ENCODE measurements at places on chromosomes 12 and 14.

DNA sequence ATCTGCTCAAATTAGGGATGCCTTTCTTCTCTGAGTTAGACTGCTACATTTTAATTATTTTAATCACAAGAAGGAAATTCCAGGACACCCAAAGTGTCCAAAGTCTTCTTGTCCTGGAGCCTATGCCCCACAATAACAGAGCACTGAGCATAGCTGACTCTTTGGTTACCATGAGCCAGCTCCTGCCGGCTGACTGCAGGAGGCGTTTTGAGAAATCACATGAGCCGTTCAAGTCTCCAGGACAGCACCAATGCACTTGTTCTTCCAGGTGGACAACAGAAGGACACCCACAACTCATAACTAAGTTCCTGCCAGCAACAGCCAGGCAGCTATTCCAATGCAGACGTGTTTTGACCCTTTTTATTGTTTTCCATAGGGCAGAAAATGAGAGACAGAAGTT is 46.0 kb upstream of the SRSF5 start:
- DNase-seq = no peak

DNA sequence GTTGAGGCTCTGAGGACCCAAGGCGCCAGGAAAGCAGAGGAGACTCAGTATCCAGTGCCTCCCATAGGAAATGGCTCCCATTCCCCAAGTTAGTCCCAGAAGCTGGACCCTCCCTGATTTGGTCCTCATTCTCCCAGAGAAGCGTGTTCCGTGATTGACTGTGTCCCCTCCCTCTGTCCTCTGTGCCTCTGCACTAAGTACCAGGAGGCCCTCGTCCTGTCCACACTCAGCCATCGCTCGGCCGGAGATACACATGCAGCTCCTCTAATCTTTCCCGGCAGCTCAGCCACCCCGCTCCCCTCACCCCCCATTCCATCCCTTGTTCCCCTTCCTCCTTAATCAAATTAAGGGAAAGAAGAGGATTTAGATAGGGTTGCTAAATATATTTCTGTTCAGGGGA is 28.3 kb upstream of the ATP2A2 start:
- DNase-seq = no peak

DNA sequence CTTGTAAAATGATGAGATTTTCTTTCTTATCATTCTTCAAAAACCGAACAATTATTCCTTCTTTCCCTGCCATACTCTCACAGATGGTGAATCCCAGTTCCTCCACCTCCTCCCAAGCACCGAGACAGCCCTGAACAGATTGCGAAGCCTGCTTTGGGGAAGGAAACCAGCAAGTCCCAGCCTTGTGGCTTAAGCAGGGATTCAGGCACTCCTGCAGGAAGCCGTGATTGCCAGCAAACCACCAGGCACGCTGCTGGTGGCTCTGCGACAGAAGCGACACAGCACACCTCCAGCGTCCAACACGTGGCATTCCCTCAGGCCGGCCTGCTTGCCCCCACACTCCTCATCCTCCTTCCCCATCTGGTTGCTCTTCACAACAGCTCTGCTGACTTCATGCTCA is 237.7 kb downstream of the GXYLT1 start:
- no peak for DNase-seq

GRCh38 chr14:71361336-71361735 is 454.1 kb downstream of the PCNX1 start:
- DNase-seq = no peak

GRCh38 chr14:75411214-75411540 is 16.6 kb upstream of the JDP2 start:
- DNase-seq = no peak

DNA sequence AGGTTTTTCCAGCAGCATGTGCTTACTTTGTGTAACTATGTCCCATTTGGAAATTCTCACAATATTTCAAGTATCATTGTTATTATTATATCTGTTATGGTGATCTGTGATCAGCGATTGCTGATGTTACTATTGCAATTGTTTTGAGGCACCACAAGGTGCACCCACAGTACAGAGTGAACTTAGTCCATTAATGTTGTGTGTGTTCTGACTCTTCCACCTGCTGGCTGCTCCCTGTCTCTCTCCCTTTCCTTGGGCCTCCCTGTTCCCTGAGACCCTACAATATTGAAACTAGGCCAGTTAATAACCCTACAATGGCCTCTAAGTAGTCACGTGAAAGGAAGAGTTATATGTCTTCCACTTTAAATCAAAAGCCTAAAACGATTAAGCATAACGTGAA is 153.9 kb downstream of the PIK3C2G start:
- DNase-seq = no peak

- DNase-seq = no peak
Observed at GRCh38 chr14:106396999-106397398, 870.6 kb downstream of the TMEM121 start.

- DNase-seq = no peak
Observed at GRCh38 chr14:78498062-78498595, 328.0 kb downstream of the NRXN3 start.

DNA sequence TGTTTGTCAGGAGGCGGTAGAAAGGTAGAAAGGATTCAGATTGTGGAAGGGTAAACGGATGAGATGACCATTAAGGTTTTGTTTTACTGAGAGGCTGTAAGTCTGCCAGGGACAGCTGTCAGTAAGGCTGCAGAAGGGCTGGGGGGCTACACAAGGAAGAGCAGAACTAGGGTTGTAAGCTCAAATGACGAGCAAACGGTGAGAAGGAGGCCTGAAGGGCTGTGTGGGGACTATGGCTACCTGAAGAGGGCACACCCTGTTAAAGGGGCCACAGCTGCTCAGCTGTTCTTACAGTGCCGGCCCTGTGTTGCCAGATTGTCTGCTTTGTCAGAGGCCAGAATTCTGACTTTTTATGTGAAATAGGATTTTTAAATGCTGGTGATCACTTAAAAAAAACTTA is 19.1 kb downstream of the VASH1 start:
- DNase-seq = no peak

DNA sequence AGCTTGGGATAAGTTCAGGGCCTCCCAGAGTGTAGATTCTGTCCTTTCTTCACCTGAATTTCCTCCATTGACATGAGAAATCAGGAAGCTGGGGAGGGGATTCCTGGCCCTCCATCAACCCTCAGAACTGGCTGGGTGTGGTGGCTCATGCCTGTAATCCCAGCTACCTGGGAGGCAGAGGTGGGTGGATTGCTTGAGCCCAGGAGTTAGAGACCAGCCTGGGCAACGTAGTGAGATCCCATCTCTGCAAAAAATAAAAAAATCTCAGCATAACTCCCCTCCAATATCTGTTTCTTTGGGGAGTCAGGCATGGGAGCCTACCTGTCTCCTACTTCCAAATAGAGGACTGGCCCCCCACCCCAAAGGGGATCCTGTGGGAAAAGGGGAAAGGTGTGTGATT is 59.8 kb upstream of the TBX3 start:
- DNase-seq = no peak

- DNase-seq = no peak
Observed at GRCh38 chr12:2688381-2688931, 106.3 kb upstream of the FKBP4 start.

DNA sequence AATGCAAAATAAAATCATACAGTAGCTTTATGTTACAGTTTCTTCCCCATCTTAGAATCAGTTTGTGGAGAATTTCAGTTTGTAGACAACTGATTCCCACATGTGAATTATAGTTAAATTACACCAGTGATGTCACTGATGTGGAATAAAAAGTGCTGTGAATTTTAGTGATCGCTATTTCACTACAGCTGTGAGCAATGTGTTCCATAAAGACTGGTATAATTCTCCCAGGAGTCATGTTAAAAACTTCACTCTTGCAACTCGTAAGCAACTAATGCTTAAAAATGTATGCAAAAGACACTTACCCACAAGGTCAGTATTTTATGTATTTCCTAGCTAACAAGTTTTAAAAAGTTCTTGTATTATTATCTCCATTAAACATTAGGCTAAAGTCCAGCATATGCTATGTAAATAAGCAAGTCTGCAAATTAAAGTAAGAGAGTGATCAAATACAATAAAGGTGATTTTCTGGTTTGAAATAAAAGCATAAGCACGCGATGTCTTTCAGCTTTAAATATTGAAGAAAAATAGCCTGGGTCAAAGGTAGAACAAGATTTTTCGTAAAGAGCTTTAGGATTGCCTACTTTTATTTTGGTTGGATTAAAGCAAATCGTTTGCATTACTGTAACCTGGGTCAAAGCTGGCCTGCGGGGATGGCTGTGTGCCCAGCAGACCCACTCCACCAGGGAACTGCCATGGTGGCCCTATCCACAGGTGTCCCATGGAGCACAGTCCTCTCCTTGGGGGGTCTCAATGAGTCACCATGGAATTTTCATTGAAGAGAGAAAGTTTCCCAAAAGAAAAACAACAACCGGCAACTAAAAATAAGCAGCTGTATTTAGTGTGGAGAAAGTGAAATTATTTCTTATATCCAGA is 12.7 kb upstream of the LRIG3 start:
- no peak for DNase-seq

DNA sequence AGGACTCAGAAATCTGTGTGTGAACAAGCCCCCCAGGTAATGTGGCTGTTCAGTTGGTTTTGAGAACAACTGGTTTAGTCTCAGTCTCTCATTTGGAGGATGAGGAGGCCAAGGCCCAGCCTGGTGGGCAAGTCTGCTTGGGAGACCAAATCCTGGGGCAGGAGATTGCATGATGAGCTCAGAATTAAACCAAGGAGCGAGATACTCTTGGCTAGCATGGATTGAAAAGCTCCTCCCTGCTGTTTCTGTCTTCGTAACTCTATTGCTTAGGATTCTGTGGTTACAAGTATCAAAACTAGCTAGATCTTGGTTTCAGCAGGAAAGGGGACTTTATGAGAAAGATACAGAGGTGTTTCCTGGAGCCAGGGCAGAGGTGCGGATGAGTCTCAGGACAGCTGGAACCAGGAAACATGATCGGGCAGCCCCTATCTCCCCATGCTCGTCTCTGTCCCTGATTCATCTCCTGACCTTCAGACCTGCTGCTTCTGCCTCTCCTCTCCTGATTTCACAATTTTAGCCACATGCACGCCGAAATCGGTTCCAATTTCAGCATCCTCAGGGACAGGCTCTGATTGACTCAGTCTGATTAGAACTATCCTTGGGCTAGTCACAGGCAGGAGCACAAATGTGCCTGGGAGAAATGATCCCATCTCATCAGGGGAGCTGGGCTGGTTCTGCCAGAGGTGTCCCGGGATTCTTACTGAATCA is 40.2 kb upstream of the RIN3 start:
- no peak for DNase-seq

DNA sequence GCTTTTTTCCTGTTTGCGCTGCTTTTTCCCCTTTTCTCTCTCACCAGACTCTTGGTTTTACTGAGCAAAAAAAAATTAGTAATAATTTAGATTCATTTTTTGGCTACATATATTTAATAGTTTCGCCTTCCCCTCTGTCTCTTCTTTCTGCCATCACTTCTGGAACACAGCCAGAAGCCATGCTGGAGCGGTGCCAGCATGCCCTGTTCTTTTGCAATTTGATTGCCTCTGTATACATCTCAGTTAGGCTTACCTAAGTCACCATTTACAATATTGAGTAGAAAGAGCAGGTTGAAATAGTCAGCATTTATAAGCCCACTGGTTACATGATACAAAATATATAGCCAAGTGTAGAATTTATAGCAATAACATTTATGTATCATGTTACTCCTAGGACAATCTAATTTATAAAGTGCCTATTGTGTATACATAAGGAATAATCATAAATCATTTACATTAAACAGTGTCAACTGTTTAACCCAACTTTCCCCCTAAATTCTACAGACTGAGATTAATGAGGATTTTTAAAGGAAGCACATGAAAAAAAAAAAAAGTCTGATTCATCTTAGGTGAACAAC is 413.8 kb upstream of the SOX5 start:
- peak; percentile 18 for DNase-seq

GRCh38 chr14:60645126-60645741 is 4.0 kb downstream of the SIX1 start:
- DNase-seq = no peak

DNA sequence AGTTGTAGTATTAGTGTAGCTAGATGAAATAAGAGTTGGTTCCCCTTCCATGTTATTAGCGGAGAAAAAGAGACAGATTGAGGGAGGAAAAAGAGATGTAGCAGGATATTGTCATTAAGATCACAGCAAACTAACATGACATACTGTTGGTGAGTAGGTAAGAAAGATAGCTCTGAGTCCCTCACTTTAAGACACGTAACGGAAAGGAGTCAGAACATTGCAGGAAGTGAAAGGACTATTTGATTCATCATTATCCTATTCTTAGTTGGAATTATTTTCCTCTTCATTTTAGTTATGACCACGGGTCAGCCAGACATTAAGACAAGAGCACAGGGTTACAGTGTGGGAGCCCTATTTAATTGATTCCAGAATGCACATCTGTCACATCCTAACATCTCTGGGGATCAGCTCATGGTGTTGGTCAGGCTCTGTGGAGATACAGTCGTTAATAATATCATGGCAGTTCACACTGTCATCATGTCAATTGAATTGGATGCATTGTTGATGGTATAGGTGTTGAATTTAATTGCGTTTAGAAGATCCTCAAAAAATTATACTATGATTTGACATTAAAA is 55.0 kb downstream of the TMX1 start:
- no peak for DNase-seq

- DNase-seq = peak; percentile 37
Observed at GRCh38 chr14:99242816-99243721, 28.9 kb downstream of the BCL11B start.

GRCh38 chr14:70897464-70897863 is 9.8 kb upstream of the PCNX1 start:
- DNase-seq = no peak

DNA sequence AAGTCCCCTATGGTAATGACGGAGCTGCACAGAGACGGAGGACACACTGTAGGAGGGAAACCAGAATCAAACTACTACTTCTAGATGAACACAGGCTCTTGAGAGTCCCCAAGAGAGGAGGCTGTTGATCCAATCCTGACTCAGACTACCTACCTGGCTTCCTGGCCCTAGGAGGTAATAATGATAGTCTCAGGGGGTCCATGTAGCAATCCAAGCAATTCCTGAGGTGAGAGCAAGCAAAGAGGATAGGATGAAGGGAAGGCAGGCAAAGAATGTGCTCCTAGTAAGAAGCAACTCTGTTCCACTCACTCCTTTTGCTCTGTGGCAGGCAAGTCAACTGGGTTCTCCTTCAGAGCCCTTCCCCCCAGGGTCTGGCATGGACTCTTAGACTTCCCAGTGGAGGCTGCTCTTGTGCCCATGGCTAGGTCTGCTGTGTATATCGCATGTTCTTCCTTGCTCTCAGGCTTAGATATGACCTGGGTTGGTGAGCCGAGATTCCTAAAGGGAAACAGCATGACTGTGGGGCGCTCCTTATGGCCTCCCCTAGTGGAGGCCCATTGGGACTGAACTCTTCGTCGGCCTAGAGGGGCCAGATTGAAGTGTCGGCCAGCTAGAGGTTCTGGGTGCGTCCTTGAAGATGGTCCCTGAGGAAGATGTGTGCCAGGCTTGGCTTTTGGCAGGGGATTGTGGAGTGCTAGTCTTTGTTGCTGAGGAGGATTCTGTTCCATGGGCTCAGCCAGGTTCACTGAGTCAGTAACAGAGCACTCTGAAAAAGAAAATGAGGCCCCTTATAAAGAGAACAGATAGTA is 2.1 kb downstream of the TINF2 start:
- DNase-seq = no peak

- DNase-seq = no peak
Observed at GRCh38 chr12:94299846-94300245, 151.5 kb downstream of the PLXNC1 start.

GRCh38 chr14:65941091-65941490 is 528.6 kb downstream of the FUT8 start:
- no peak for DNase-seq

GRCh38 chr14:52094546-52095271 is 25.9 kb upstream of the NID2 start:
- no peak for DNase-seq
